ENCODE measurements at places on chromosomes 2 and 18.
A peak's percentile ranks its signal among the peaks of the same experiment; 100 is the strongest.

GRCh38 chr2:144377914-144378313, 142.0 kb downstream of the ZEB2 start:
- DNase-seq: no peak

DNA sequence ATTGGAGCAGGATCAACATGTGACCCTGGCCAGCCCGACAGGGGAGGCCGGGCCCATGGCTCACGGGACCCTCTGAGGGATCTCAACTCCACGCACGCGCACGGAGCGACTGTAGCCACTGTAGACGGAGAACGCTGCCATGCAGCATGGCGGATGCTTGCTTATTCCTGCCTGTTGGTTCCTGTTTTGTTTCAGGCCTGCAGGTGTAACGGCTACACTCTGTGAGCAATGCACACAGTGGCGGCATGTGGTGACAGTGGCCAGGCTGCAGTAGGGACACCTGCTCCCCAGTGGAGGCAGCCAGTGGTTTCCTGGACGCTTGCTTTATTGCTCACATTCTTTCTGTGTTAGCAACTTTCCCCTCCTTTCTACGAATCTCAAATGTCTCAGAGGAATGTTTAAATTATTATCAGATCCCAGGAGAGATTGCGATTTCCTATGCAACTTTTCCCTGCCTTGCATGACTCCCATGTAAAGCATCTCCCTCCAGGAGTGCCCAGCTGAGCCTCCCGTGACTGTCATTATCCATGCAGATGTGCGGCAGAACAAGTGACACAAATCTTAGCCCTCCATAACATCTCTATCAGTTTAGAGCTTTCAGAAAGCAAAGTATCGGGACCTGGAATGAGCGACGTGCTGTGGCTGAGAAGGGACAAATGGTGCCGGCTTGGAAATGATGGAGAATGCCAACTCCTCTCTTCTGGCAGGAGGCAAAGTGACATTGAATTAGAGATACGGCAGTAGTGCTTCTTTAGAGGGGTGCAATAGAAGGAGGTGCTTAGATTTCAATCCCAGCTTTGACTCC, 209.7 kb downstream of the ASB1 start:
- DNase-seq: no peak

GRCh38 chr2:26018184-26019055, 15.5 kb upstream of the RAB10 start:
- peak; percentile 88 for DNase-seq

GRCh38 chr2:133240491-133241223, 327.6 kb downstream of the NCKAP5 start:
- DNase-seq: no peak

GRCh38 chr2:148877403-148877740, 2.3 kb downstream of the KIF5C start:
- no peak for DNase-seq

DNA sequence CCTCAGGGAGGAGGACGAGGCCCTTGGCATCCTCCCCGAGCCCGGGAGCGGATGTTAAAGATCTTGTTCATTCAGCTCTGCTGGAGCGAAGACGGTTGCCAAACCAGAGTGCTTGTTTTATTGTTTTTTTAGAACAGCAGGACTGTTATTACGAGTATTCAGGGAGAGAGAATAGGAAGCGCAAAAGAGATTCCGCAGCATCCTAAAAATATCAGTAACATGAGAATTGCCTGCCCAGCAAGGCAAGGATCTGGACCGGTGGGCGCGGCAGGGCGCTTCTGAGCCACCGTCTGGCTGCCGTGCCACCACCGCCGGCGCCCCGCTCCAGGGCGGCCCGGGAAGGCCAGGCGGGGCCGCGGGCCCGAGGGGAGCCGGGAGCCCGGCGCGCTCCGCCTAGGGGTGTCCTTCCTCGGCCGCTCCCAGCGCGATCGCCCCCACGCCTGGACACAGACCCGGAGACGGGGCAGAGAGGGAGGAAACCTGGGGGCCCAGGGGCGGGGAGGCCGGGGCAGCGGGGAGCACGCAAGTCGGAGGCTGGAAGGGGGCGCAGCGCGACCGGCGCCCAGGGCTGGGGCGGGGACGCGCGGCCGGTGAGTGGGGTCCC, 843 bp downstream of the CYS1 start:
- peak; percentile 87 for DNase-seq

DNA sequence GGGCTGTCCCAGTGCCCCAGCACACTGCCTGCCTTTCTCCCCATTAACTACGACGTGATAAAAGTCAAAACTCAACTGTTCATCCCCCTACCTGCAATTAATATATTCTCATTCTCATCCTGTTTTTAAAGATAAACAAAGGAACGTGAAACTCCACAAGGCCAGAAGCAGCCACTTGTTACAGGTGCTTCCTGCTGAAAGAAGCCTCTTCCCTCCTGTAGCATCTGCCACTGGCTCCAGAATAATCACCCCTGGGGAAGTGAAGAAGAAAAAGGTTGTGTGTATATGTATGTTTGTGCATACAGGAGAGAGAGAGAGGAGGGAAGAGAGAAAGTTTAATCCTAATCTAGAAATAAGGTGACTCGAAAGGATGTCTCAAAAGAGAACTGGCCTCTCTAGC, 27.1 kb downstream of the KIAA2012 start:
- DNase-seq: no peak

GRCh38 chr2:35454966-35455638, 900.5 kb upstream of the CRIM1 start:
- no peak for DNase-seq

DNA sequence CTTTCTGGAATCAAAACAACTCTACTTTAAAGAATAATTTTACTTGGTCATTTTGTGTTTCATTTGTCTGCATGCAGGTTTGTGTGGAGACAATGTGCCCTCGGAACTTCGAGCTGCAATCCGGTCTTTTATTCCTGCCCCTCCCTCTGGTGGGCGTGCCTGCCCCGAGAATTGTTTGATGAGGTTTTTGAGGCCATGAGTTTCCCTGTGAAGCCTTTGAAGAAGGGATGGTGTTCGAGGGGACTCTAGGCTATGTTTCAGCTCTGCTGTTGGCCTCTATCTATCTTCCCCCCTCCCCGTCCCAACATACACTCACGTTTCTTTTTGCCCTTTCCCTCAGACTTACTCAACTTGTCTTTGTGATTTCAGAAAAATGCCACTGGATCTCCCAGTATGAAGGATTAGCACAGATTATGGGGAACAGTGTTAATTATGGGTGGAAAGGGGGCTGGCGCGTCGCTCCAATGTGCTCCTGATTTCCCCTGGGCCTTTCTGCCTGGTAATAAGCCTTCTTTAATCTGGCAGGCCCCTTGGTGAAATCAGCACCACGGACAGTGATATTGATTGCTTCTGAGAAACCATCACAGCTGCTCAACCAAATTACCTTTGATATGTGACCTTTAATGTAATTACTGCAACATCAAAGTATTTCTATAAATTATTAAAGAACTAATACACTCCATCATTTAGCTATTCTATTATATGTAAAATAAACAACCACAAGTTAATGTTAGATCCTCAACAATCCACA, 82.2 kb downstream of the CELF4 start:
- DNase-seq: no peak

DNA sequence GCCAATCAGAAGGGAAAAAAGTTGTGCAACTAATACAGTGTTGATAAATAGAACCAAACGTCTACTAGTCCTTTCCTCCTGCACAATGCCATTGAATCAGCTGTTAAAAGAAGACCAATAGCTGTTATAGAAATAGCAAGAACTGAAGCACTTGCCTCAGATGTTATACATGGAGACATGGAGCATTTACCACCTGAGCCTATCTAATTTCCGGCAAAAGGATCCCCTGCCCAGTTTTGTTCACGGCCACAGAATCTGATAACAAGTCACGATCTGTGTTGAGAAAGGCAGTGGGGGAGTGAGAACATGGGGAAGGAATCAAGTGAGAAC, 285.4 kb downstream of the ZEB2 start:
- DNase-seq: no peak

DNA sequence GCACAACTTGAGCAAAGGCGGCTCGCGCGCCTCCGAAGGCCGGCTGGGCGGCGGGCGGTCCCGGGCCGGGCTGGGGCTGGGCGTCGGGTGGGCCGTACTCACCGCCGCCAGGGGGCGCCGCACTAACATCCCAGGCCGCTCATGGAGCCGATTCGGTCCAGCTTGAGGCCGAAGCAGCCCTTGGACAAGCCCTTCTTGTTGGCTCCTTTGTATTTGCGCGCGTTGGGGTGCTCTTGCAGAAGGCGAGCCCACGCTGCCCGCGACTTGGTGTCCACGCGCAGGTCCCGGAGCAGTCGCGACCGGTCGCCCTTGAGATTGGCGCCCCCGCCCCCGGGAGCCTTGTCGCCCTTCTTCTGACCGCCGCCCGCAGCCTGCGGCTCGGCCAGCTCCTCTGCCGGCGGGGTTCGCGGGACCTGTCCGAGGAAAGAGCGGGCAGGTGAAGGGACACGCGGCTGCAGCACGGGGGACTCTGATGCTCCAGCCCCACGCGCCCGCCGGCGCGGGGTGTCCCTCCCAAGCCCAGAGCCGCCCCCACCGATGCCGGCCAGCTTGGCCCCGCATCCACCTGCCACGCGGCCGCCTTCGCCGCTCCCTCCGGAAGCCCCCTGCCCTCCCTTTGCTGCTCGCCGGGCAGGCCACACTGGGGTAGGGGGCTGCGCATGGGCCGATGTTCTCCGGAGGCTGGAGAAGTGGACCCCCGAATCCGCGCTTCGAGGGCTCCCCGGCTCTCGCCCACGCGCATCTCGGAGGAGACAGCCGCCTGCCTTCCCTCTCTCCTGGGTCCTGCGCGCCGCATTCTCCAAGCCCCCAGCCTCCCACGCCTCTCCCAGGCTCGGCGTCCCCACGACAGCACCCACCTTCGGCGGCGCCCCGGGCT, 655 bp downstream of the NPPC start:
- DNase-seq: peak; percentile 90

GRCh38 chr2:15622614-15623480, 31.2 kb downstream of the DDX1 start:
- DNase-seq: no peak

DNA sequence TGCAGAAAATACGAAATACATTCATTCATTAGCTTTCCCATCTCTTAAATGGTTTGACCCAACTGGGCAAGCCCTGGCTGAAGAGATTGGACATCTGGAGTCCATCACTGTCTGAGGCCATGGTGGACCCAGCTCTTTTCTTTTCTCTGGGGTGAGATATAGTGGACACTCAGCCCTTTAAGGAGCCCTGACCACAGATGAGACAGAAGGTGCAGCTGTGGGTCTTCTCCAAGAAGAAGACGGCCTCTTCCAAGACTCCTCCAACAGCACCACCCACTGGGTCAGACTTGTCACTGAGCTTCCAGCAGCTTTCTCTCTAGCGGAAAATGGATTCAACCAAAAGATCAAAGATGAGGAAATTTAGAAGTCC, 27.2 kb downstream of the TWIST2 start:
- DNase-seq: peak; percentile 87

GRCh38 chr18:33733376-33733775, 155.4 kb downstream of the ASXL3 start:
- no peak for DNase-seq

DNA sequence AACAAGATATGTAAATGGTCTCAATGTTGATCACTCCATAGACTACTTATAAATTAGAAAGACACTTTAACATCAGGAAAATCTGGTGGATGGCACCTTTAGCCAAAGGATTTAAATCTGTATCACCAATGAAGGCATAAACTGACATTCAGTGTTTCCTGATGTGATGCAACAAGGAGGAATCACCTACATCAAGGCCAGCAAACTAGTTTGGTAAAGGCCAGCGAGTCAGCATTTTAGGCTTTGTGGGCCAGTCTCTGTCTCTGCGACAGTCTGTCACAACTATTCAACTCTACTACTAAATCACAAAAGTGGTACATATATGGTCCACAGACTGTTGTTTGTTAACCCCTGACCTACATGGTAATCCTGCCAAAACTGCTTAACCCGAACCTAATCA, 33.3 kb downstream of the C2orf76 start:
- DNase-seq: no peak

DNA sequence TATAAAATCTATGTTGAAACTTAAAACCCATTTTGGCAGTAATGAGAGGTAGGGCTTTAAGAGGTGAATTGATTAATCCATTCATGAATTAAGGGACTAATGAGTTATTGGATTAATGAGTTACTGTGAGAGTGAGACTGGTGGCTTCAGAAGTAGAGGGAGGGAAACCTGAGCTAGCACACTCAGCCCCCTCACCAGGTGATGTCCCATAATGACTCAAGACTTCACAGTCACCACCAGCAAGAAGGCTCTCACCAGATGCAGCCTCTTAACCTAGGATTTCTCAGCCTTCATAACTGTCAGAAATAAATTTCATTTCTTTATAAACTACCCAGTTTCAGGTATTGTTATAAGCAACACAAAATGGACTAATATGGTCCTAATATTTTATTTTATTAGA, 621.7 kb upstream of the ACVR2A start:
- DNase-seq: no peak

DNA sequence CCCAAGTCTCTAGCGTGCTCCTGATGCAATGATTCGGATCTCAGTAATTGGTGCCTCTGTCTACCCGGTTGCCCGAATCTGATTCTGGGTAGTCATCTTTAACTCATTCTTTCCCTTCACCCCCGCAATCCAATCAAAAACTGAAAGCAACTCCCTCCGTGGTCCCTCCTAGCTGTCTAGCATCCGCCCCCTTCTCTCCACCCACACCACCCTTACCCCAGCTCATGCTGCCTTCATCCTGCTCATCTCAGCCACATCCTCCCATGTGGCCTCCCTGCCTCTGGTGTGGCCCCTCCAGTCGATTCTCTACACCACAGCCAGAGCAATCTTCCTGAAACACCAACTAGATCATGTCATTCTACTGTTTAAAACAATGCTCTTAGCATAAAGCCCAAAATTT, 62.3 kb downstream of the TTC32 start:
- DNase-seq: no peak

- DNase-seq: peak; percentile 68
Observed at GRCh38 chr2:239283961-239284795, 116.6 kb downstream of the HDAC4 start.

DNA sequence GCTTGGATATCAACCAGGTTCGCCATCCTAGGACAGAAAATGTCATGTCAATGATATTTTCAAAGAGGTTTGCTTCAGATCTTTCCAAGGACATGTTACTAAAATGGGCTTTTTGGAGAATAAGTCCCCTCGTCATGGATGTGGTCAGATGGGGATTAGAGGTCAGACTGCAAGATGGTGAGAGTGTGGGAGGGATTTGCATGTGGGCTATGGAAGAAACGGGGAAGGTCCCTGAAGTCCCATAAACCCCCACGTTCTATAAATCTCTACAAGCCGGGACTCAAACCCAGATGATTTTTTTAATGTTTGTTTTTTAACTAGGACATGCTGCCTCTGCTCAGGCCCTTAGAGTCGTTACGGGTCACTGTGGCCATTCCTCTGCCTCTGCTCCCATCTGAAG, 37.7 kb upstream of the IGFBP5 start:
- no peak for DNase-seq

Data from sigmoid colon (tissue), 7 donors.